Upper lobe of right lung (tissue), 1 donor: ENCODE measurements at places on chromosomes 7 and 10.
A peak's percentile ranks its signal among the peaks of the same experiment; 100 is the strongest.

- DNase-seq = peak; percentile 38
Measured at GRCh38 chr7:27180431-27181420, 4.3 kb downstream of the HOXA11 start.

DNA sequence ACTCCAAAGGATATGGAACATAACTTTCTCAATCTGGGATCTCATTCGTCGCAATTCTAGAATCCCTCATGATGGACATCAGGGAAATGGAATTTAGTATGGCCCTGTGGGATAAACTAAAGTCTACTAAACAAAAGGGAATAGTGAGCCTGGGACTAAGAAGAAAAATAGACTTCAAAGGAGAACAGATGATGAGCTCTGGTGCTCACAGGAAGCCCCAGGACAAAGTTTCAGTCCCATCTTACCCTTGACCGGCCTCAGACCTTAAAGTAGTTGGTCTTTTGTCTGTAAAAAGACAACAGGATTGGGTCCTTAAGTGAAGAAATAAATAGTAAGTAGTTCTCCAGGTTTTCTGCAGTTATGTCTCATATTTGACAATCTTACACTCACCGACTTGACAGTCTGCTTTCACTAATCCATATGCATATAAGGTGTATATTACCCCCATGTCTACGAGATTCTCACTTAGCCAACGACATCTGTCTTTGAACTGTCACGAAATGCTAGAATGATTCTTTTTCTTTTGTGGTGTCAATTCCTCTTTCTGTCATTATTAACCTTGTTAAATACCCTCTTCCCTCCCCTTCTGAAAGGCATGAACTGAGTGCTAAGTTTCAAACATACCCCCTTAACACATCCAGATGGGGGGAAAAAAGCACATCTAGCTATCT, 10.9 kb upstream of the IKZF1 start:
- no peak for DNase-seq

DNA sequence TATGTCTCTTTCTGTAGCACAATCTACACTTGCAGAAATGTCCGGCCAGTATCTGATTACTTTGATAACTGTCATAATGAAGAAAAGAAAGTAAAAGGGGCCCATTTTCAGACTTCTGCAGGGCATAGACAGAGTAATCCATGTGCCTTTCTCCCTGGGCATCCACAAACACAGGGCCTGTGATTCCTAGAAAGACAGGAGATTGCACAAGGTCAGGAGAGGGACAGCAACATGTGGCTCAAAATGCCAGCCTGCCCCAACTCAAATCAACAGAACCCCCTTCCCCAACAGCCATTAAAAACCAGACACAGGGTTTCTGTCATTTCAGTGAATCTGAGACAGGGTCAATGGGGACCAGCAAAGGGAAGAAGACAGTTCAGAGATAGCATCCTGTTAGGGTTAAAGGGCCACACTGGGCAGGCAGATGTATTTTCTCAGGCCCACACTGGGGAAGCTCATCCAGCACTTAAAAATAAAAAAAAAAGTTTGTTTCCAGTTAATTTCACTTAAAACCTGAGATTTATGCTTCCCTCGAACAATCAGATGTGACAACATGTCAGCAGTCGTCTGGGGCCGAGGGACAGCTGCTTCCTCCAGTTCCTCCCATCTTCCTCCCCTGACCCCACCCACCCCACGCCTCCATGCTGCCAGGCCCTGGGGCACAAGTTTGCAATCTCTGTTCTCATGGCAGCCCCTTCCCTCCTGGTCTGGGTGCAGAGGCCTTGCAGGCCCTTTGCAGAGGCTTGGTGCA, 30.7 kb upstream of the ACSL5 start:
- no peak for DNase-seq

GRCh38 chr10:66927971-66928770, 2.3 kb downstream of the LRRTM3 start:
- DNase-seq = no peak

- DNase-seq = no peak
Measured at GRCh38 chr7:121994625-121995410, 121.9 kb downstream of the PTPRZ1 start.

GRCh38 chr10:75528392-75528791, 97.0 kb downstream of the LRMDA start:
- DNase-seq = no peak

DNA sequence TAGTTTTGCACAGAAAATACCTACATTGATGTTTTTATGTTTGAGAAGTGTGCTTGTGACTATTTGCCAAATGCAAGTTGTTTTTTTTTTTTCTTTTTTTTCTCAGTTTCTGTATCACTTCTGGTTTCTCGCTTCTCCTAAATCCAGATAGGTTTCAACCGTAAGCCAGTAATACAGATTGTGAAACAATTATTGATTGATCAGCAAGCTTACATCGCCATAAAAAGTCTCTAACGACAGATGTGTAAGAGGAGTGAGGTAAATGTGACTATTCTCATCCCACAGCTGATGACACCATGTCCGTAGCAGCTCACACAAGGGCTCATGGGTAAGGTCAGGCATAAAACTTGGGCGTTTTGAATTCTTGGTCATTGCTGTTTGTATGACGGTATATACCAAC, 202.8 kb upstream of the AKR1E2 start:
- DNase-seq = no peak

DNA sequence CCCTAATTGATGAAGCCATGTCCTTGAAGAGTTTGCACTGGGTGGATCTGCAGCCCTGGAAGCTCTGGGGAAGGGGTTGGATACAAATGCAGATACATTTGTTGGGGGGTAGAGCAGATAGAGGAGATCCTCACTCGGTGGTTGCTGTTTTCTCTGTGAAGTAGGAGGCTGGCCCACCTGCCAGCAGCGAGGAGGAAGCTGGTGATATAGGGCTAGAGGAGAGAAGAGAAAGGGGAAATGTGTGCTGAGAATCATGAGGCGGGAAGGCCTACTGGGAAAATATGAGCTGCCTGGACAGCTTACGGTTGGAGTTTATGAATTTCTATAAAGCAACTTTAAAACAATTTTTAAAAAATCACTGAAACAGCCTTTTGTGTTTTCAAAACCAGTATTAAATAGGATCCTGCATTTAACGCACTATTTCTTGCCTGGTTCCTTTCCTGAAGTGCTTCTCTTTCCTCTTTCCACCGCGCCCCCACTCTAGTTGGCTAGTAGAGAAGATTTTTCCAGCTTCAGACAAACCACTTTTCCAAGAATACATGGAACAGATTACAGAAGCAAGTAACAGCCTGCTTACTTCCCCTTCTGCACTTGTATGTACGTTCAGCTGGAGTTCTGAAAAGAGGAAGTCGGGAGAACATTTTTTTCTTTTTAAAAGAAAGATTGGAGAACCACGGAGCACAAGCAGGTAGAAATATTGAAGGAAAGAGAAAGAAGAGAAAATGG, 100.6 kb upstream of the GLCCI1 start:
- no peak for DNase-seq

DNA sequence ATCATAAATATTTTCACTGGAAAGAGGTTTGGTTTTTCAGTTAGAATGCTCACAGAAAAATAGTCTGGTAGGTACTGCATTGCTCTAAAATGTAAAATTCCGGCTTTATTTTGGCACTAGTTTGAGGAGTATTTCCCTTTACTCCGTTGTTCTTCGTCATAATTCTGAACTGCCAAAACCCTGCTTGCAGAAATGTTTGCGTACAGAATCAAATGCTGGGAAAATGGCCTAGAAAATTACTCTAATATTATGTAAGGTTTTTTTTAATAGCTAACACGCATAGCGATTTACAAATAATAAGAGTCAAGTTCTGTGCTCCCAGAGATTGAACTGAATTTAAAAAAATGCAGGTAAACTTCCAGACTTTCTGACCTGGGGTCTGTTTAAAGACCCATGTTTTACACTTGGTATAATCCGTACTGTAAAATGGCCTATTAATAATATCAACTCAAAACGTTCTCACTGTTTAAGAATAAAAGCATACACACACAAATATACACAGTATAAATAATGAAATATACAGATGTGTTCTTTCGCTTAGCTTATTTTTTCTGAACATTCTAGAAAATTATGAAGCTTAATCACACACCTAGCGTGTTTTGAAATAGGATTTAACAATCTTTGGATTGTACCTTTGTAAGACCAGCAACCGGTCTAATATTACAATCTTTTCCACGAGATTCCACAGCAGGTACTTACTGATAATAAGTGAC, 23.5 kb upstream of the ANLN start:
- DNase-seq = no peak

DNA sequence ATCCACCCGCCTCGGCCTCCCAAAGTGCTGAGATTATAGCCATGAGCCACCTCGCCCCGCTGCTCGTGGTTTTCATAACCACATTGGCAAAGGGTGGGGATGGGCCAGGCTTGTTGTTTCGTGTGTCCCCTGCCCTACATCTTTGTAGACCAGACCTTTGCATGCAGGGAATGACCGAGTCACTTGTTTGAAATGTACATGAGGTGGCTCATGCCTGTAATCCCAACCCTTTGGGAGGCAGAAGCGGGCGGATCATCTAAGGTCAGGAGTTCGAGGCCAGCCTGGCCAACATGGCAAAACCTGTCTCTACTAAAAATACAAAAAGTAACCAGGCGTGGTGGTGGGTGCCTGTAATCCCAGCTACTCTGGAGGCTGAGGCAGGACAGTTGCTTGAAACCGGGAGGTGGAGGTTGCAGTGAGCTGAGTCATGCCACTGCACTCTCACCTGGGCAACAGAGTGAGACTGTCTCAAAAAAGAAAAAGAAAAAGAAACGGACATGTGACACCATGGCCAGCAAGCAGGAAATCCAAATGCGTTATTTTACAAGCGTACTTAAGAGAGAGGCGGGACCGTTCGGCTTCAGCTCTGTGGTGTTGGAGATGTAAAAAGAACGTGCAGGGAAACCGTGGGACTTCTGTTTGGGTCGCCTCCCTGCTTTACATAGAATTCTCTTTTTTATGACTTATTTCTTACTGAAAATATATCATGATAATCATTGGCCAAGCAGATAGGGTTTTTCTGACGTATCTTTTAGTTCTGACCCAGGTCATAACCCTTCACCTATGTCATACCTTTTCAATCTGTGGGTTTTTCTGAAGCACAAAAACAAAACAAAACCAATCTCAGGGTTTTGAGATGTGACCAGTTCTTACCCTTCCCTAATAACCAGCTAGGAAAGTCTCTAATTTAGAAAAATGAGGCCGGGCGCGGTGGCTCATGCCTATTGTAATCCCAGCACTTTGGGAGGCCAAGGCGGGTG, 45.1 kb downstream of the WIPI2 start:
- DNase-seq = no peak

GRCh38 chr10:123157210-123157609, 3.0 kb downstream of the BUB3 start:
- no peak for DNase-seq

- DNase-seq = no peak
Measured at GRCh38 chr10:101512738-101513137, 75.3 kb downstream of the POLL start.

DNA sequence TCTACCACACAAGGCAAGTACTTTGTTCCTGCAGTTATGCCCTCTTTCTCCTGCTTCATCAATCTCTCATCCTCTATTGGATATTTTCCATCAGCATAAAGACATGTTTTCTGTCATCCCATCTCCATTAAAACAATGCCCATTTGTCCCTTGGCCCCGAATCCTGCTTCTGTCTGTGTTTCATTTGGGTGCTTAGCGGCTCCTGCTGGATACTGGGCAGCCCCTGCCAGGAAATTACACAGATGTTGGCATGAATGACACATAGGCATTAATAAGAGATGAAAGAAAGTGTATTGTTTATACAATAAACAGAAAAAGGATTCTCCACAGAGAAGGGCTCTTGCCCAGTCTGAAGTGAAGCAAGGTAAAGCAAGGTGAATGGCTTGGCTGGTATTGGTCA, 765.3 kb downstream of the REEP3 start:
- DNase-seq = no peak

- no peak for DNase-seq
Measured at GRCh38 chr10:59079386-59080226, 96.8 kb upstream of the PHYHIPL start.

- no peak for DNase-seq
Measured at GRCh38 chr7:42110333-42110732, 126.7 kb downstream of the GLI3 start.

DNA sequence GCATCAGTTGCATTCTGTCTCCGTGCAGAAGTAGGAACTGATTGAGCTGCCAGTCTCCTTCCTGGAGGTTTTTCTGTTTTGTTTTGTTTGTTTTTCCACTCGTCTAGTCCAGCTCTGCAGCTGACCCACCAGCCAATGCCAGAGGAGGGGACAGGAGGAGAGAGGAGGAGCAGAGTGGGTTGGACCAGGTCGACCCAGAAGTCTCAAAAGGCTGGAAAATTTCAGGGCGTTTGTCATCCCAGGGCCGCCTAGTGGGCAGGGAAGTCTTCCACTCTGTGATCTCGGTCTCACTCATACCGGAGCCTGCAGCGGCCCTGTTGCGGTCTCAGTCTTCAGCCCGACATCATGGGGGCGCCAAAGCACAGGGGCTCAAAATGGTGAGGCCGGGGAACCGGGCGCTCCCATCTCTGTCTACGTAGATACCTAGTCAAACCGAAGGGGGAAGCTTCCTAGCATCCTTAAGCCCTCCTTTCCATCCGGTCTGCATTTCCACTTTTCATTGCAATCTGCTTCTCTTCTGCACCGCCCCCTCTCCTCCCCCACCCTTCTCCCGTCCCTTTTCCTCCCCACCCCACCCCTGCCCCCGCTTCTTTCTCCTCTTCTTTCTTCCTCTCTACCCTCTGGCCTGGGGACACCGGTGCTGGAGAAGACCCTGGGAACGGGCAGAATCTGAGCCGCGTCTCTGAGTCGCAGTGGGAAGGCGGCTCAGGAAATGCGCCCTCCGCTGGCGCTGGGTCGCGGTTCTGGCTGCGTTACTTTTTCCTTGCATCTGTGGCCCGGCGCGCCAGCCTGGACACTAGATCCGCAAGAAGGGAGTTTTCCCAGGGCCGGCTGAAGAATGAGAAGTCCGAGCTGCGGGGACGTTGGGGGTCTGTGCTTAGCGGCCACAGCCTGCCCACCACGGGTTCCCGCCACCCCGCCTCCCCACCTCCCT, 16.2 kb upstream of the PAX2 start:
- DNase-seq = peak; percentile 41
